ENCODE measurements at places on chromosomes 2 and 18. TPM values are rescaled to one million over a fixed set of nuclear protein-coding genes. Genes with fewer than 3 reads are reported as not detected.

The PIK3C3 gene
- 42.5 TPM for total RNA-seq

The CNTNAP5 gene
- total RNA-seq = not detected

The CRYGC gene
- not detected for total RNA-seq

The IL1R2 gene
- total RNA-seq = 0.50 TPM

The CPS1 gene
- 0.48 TPM for total RNA-seq
